Hepatocyte (in vitro differentiated cells): ENCODE measurements at places on chromosomes 13 and 19.
A peak's percentile ranks its signal among the peaks of the same experiment; 100 is the strongest.

DNA sequence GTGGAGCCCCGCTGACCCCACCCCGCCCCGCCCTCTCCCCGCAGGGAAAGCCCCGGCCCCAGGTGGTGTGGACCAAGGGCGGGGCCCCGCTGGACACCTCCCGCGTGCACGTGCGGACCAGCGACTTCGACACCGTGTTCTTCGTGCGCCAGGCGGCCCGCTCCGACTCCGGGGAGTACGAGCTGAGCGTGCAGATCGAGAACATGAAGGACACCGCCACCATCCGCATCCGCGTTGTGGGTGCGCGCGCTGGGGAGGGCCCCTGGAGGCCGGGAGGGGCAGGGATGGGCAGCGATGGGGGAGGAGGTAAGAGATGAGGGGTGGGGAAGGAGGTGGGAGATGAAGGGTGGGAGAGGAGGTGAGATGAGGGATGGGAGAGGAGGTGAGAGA, 17.2 kb upstream of the EMC10 start:
- DNase-seq, result no peak
- H3K4me3 ChIP-seq, result no peak overlapping the region
- no peaks in the 10 kb centered on the region for H3K27me3 ChIP-seq

DNA sequence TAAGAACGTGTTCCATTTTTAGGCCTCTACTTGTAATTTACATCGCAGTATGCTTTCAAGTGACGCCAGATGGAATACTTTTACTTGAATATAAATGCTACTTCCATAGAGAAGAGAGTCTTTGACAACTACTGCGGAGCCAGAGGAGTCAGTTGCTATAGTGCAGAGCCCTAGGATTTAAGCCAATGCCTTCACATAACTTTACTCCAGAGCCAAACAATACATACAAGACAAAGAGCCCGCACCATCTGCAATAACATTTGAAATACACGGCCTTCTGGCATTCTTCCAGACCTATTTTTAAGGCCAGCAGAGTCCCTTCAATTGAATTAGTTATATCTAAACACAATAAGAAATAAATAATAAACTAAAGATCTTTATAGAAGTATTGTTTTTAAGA, 59.4 kb downstream of the XPO4 start:
- H3K4me3 ChIP-seq, result no peak overlapping the region
- H3K27ac ChIP-seq, result no peak overlapping the region
- no peaks in the 10 kb centered on the region for H3K27me3 ChIP-seq
- peak; percentile 11 for DNase-seq

DNA sequence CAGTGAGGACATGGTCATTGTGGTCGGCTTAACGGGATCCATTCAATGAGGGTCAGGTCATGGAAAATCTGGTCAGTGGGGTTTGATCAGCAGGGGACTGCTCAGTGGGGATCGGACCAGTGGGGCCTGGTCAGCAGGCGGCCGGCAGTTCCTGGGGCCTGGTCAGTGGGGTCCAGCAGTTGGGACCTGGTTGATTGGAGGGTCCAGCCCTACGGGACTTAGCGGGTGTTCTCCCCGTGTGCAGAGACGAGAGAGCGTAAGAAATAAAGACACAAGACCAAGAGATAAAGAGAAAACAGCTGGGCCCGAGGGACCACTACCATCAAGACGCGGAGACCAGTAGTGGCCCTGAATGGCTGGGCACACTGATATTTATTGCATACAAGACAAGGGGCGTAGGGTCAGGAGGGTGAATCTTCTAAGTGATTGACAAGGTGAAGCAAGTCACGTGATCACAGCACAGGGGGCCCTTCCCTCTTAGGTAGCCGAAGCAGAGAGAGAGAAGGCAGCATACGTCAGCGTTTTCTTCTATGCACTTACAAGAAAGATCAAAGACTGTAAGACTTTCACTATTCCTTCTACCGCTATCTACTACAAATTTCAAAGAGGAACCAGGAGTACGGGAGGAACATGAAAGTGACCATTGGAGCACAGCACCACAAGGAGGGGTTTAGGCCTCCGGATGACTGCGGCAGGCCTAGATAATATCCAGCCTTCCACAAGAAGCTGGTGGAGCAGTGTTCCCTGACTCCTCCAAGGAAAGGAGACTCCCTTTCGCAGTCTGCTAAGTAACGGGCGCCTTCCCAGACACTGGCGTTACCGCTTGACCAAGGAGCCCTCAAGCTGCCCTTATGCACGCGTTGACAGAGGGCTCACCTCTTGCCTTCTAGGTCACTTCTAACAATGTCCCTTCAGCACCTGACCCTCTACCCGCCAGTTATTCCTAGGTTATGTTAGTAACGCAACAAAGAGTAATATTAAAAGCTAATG, 62.1 kb upstream of the TPM4 start:
- no peak overlapping the region for H3K27ac ChIP-seq
- H3K4me1 ChIP-seq, result no peaks in the 10 kb centered on the region
- no peaks in the 10 kb centered on the region for H3K36me3 ChIP-seq
- H3K27me3 ChIP-seq, result no peaks in the 10 kb centered on the region
- no peak overlapping the region for H3K4me3 ChIP-seq

DNA sequence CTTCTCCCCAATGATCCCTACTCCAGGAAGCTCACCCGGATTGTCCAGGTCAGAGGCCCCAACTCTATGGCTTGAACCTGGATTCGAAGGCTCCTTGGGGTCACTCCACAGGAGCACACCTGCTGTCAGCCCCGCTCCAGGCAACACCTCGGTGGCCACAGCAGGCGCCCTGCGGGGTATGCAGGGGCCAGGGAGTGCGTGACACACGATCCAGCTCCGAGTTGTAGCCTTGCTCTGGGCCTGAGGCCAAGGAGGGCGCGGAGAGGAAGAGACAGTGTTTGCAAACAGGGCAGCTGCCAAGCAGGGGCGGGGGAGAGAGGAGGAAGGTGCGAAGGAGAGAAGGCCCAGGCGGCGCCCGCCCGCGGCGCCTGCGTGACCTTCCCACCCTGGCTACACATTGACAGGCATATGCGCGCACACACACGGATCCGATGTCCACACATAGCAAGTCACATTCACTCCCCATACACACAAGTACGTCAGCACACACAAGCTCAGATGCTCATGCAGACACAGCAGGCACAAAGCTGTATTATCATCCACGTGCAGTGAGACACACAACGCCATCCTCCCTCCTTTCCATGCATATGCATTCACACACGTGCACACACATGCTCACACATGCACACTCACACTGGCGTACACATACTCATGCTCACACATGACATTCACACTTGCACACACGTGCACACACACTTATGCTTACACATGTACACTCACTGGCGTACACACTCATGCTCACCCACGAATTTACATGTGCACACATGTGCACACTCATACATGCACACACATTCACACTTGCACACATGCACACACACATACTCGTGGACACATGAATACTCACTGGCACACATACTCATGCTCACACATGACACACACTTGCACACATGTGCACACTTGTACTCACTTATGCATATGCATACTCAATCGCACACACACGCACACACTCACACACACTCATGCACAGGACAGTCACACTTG, 10.4 kb downstream of the SBK2 start:
- peaks cover 5% of the 10 kb centered on the region for H3K27me3 ChIP-seq
- H3K4me3 ChIP-seq, result no peak overlapping the region
- H3K27ac ChIP-seq, result no peak overlapping the region
- peak; percentile 75 for DNase-seq

- no peaks in the 10 kb centered on the region for H3K4me1 ChIP-seq
- H3K36me3 ChIP-seq, result no peaks in the 10 kb centered on the region
- H3K4me3 ChIP-seq, result no peak overlapping the region
- H3K27ac ChIP-seq, result no peak overlapping the region
- H3K27me3 ChIP-seq, result no peaks in the 10 kb centered on the region
These were observed 9.7 kb downstream of the SIGLEC6 start for GRCh38 chr19:51521781-51522180.

GRCh38 chr13:41017159-41017558, 2.0 kb downstream of the ELF1 start:
- H3K4me1 ChIP-seq, result peaks cover 17% of the 10 kb centered on the region
- peak overlapping the region; percentile 96 for H3K27ac ChIP-seq
- no peaks in the 10 kb centered on the region for H3K27me3 ChIP-seq
- no peaks in the 10 kb centered on the region for H3K36me3 ChIP-seq
- H3K4me3 ChIP-seq, result peak overlapping the region; percentile 35
- DNase-seq, result peak; percentile 26

DNA sequence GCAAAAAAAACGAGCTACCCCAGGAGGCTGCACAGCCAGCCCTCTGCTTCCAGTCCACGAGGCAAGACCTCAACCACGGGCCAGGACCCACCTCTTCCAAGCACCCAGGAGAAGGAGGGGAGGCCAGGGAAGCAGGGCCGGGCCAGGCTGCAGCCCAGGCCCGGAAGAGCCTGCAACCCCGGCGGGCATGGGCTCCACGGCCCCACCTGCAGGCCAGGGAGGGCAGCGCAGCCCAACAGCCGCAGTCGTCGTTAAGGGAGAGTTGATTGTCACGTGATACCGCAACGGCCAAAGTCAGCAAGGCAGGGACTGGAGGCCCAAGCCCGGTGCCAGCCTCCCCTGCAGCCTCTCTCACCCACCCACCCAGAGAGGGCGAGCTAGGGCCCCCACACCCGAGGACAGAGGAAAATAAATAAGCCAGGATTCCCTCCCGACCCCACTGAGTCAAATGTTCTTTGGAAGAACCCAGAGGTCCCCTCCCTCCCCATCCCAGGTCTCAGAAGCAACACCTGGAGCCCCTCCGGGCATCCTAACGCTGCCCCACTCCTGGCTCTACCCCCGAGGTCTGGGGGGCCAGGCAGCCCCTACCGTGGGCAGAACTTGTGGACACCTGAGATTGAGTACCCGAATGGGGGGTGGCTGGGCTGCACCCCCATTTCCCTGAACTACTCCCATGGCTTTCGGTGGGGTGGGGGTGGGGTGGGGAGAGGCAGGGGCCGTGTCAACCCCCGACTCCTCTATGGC, 5.2 kb upstream of the REXO1 start:
- H3K27me3 ChIP-seq, result no peaks in the 10 kb centered on the region
- peaks cover 38% of the 10 kb centered on the region for H3K4me1 ChIP-seq
- H3K4me3 ChIP-seq, result no peak overlapping the region
- no peak overlapping the region for H3K27ac ChIP-seq

DNA sequence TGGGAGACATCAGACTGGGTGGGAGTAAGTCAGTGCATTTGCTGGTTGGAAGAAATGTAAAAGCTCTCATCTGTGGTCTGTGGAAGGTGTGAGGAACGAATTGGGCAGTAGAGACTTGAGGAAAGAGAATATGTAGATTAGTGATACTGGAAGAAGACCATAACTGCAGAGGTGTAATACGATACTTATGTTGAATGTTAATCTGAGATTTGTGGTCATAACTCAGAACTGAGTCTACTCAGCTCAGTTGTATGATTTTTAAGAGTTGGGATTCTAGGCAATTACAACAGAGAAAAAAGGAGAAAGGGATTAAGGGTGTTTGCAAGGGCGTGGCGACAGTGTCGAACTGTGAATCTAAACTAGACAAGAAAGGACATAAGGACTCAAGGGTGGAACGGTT, 3.2 kb upstream of the IL17D start:
- DNase-seq, result no peak
- H3K27ac ChIP-seq, result no peak overlapping the region
- H3K4me1 ChIP-seq, result peaks cover 13% of the 10 kb centered on the region
